T47D (cell line): ENCODE measurements at places on chromosomes 2 and 18.

GRCh38 chr18:58350526-58350925 is 278.4 kb downstream of the ALPK2 start:
- no peak for DNase-seq

DNA sequence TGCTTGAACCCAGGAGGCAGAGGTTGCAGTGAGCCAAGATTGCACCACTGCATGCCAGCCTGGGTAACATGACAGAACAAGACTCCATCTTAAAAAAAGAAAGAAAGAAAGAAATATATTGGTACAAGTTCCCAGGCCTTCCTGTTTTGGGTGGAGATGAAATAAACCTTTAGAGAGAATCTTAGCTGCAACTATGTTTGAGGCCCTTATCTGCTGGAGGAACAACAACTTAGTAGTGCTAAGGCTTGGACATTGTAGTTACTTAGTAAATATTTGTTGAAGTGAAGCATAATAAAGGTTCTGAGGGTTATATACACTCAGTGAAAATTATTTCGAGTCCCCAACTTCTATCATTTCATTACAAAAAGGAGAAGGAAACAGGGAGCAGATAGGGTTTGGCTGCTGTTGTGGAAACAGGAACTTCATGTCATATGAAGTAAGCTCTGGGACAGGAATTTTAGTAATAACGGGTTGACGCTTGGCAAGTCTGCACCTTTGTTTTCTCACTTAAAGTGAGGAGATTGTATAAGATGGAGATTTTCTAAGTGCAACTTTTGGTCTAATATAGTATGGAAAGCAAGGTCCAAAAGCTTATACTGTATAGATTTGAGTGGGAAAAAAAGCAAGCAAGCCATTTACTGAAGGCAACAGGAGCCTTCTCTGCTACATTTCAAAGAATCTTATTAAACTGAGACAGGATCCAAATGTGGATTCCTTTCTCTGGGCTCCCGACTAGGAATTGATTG is 40.0 kb upstream of the AGPS start:
- no peak for DNase-seq

DNA sequence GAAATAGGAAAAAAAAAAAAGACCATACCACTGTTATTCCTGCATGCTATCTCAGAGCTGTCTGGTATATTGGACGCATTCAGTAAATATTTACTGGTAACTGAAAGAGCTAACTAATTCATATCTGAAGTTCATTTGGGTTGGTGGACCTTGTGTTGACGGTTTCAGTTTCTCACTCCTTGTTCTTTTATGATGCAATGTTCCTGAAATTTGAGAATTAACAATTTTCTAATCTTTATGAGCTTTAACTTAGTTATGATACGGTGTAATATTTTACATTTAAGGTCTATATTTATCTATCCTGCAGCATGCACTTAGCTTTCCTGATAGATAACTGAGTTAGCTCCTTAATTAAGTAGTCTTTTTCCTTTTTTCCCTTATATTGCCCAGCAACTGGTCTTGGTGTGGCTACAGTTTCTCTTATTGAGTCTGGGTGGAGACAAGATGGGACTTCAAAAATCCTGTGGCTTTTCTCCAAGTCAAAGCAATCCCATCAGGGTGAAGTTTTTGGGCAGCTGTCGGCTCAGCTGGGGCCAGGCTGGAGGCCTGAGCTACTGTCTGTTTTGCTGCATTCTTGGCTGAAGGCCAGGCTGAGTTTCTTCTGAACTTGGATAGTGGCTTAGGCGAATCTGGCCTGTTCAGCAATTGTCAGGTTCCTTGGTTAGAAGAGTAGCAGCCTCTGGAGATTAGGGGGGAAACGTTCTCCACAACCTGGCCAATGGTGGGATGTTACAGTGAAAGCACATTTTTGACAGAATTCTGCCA is 78.4 kb upstream of the MEX3C start:
- peak; percentile 26 for DNase-seq

DNA sequence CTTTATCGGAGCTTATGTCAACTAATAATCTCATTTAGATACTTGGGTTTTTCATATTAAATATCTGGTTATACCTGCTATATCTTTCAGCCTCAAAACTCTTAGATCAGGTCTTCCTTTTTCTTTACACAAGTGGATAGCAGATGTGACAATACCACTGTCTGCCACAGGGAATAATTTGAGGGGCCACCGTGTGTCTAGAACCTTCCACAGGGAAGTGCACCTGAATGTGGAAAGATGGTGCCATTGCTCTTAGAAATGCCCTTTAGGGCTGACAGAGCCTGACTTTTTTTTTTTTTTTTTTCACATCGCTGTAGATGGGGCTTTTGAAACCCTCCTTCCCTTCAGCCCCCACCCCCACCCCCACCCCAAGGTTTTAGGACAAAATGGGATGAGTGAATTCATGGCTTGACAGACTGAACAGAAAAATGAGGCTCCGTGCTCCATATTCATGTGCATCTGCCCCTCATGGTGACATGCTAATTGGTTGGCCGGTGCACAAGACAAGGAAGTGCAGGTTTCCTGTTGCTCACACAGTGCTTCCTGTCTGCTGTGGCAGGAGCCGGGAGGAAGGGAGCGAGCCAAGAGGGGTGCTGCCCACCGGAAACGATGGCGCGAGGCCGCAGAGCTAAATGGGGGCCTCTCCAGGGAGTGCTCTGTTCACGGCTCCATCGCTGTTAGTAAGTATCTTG is 246.0 kb downstream of the LDLRAD4 start:
- DNase-seq = no peak

- DNase-seq = no peak
Measured at GRCh38 chr18:75871596-75871995, 444.1 kb upstream of the SMIM21 start.

DNA sequence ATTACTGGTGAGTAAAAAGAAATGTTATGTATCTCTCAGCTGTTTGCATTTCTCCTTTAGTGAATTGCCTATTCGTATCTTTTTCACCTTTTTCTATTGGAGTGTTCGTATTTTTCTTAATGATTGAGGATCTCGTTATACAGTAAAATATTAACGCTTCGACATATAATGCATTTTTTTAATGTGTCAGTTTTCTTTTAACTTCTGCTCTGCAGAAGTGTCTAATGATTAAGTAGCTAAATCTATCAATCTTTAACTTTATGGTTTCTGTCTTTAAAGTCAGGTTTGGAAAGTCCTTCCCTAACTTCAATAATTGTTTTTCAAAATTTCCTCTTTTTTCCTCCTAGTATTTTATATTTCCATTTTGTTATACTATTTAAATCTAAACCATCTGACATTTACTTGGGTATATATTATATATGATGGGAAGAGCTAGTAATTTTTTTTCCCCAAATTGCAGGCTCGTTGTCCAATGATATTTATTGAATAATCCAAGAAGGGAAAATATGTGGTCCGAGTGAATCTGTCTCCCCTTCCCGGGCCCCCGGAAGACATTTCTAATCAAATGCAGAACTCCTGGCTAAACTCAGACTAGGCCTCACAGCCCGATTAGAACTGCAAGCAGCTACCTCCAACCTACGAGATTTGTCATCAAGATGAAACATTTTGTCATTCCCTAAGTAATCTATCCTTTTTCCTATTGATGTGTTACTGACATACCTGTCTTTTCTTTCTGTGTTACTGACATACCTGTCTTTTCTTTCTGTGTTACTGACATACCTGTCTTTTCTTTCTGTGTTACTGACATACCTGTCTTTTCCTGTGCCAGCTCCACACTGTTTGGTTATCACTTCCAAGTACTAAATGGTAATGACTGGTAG is 17.2 kb downstream of the PCBP1 start:
- DNase-seq = no peak

- peak; percentile 29 for DNase-seq
Measured at GRCh38 chr18:7567474-7568425, 634 bp downstream of the PTPRM start.

- DNase-seq = no peak
Measured at GRCh38 chr18:7974200-7974874, 407.2 kb downstream of the PTPRM start.

DNA sequence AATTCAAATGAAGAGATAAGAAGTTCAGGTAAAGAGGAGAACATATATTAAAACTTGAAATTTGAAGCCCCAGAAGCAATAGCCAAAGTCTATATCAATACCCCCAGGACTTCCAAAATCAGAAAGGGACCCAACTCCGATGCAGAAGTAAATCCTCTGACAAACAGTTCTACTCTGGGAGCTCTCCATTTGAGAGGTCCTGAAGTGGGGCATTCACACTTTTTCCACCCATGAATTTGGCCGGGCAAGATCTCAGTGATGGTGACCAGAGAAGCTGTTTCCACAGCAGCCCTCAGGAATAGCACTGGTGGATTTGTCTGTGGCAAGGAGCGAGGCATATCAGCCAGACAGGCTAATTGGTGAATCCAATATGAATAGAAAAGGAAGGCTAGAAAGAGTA is 313.6 kb upstream of the MC4R start:
- no peak for DNase-seq

DNA sequence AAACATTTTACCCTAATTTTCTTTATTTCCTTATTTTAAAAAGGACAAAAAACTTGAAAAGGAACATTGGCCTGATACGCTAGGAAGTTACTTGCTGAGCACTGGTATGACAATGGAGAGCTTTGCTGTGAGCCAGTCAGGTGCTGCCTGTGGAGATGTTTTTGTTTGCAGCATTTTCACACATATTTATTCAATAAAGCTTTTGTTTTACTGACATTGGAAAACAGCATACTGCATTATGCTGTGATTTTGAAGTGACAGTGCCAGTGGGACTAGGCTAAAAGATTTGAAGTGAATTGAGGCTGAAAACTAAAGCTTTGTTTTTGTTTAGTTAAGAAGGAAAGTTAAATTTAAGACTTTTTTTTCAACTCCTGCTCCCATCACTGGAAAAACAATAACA is 470.7 kb upstream of the ZEB2 start:
- no peak for DNase-seq

- DNase-seq = no peak
Measured at GRCh38 chr2:10137053-10137843, 14.7 kb downstream of the RRM2 start.

DNA sequence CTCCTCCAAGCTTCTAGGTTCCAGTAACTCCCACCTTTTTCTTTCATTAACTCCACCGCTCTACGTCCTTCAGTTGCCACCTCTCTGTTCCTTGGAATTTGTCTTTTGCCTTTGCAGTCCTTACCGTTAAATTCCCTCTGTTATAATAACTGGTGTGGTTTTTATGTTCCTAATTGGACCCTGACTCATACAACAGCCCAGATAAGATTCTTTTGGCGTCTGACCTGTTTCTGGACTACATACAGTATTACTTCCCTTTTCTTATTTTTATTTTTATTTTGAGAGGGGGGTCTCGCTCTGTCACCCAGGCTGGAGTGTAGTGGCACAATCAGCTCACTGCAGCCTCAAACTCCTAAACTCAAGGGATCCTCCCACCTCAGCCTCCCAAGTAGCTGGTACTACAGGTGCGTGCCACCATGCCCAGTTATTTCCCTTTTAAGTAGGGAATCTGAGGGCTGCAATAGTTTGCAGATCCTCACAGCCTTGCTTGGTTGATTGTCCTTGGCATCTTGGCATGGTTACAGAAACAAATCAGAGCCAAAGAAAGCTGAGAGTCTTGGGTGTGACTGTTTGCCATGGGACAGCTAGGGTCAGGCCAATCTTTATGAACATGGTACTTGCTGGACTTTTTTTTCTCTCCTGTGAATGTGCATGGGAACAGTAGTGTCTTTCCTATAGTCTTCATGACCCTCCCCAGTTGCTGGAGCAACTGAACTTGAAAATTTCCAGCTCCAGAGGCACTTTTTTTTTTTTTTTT is 22.0 kb downstream of the TCF23 start:
- DNase-seq = no peak

GRCh38 chr18:47264308-47264700 is 12.8 kb upstream of the SKOR2 start:
- DNase-seq = no peak

GRCh38 chr2:31430439-31431165 is 16.1 kb upstream of the XDH start:
- no peak for DNase-seq

DNA sequence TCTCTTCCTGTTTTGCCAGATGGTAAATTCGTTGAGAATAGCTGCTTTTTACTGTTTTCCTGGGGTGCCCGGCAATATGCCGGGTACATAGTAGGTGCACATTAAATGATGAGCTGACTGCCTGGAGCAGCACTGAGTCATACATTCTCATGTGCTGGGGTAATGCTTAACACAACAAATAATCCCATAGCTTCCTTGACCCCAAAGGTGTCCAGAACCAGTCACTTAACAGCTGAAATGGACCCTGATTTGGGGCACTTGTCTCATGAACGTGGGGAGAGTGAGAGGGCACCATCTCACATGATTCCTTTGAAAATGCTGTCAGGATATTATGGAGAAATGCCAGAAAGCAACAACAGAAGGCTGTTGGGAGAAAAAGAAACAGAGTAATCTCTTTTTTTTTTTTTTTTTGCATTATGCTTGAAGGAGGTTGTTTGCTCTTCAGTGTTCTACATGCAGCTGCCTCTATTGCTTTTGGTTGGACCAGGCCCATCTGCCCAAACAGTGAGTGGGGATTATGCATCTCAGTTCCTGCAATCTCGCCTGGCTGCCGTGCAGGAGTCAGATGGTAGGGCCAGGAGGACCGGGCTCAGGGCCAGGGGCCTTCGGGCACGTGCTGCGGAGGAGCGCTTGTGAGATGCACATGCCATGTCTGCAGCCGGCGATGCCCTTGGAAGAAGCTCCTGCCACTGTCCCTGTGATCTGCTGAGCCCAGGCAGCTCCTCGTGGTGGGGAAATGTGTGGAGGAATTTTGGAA is 162.1 kb downstream of the SH3RF3 start:
- DNase-seq = no peak

DNA sequence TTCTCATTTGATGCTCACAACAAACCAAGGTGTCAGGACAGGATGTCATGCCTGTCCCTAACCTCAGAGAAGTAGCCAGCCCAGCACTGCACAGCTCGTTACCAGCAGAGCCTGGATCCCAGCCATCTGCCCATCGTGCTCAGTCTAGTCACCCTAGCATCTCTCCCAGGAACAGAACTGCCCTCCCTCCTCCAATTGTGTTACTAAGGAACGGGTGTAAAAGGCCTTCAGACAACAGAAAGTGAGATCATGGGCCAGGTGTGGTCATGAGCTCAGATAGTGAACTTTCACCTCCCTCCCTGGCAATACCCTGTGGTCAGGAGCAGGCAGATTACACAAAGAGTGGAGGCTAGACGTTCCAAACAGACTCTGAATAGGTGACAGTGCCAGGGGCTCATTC is 111.8 kb upstream of the PPP1CB start:
- no peak for DNase-seq

GRCh38 chr18:26342646-26343045 is 116.4 kb downstream of the TAF4B start:
- DNase-seq = no peak

DNA sequence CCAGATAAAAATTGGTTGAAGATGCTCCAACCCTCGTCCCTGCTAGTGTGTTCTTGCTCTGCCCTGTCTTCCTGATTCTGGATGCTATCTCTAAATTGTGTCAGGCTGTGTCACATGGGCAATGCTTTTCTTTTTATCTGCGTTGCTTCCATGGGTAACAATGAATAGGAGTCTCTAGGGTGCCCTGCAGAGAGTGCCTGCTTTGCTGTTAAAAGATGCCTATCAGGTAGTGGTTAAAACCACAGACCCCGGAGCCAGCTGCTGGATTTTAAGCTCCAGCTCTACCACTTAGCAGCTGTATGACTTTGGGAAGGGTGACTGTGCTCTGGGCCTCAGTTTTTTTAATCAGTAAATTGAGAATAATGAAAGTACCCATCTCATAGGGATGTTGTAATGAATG is 340.3 kb downstream of the PLCL1 start:
- DNase-seq = no peak

- no peak for DNase-seq
Measured at GRCh38 chr2:17545680-17546613, 5.5 kb downstream of the VSNL1 start.

GRCh38 chr2:164000176-164000575 is 264.4 kb upstream of the FIGN start:
- no peak for DNase-seq

- no peak for DNase-seq
Measured at GRCh38 chr2:222903234-222904220, 42.7 kb downstream of the ACSL3 start.
